ENCODE measurements at places on chromosomes 16 and 17.

GRCh38 chr17:6249732-6250131 lies 179.6 kb downstream of the WSCD1 start:
- no peak for DNase-seq

DNA sequence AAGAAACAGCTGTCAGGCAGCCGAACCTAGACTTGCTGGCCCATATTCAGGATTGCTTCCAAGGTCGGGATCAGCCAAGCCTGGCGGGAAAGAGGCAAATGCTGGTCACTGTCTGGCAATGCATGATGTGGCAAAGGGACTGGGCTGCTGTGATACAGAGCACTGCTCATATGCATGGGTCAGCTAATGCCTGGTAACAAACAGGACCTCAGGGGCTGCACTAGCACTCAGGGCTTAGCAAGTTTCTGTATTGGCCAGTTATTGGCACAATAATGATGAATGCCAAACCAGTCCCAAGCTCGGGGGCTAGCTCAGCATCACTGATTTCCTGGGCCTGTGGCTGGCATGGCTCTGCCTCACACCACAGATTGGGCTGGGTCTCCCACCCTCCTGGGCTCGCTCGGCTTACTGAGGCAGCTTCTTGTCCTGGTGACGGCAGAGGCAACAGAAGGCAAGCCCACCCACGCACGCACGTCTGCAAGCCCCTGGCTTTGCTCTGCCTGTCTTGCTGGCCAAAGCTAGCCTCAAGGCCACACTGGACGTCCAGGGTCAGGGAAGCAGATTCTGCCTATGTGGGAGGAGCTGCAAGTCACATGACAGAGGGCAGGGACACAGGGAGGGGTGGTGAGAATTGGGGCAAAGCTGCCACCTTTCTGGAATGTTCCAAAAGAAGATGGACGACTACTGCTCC lies 21.4 kb upstream of the RPTOR start:
- DNase-seq, result no peak

DNA sequence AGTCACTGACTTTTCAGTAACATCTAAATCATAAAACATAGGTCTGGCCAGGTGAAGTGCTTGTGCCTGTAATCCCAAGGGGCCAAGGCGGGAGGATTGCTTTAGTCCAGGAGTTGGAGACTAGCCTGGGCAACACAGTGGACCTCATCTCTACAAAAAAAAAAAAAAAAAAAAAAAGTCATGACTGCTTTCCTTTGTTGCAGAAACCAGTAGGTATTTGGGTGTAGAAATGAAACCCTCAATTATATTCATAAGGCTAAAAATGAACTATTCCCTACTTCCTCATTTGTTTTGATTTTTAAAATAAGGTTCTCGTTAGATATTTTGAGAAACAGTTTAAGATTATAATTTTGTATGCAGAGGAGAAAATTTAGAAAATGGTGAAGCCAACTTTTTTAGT lies 26.0 kb downstream of the PITPNC1 start:
- DNase-seq, result no peak

- no peak for DNase-seq
Measured at GRCh38 chr16:86914876-86915717, 336.7 kb downstream of the FOXL1 start.

- peak; percentile 37 for DNase-seq
Measured at GRCh38 chr17:31074772-31075555, 19.8 kb upstream of the NF1 start.

DNA sequence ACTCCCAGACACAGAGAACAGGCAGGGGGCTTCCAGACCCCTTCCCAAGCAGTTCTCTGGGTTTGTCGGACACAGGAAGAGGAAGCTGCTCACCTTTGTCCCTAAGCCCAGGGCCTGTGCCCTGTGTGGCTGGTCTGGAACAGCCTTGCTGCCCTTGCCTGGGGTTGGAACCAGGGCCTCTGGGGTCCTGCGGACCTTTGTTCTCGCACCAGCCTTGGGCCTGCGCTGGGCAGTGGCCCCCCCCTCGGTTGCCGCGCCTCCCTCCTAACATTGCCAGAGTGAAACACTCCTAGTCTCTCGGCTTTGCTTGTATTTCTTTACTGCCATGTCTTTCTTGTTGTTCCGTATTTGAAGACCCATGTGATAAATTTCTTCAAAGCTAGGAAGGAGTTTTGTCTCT lies 8.5 kb upstream of the IL17C start:
- no peak for DNase-seq

DNA sequence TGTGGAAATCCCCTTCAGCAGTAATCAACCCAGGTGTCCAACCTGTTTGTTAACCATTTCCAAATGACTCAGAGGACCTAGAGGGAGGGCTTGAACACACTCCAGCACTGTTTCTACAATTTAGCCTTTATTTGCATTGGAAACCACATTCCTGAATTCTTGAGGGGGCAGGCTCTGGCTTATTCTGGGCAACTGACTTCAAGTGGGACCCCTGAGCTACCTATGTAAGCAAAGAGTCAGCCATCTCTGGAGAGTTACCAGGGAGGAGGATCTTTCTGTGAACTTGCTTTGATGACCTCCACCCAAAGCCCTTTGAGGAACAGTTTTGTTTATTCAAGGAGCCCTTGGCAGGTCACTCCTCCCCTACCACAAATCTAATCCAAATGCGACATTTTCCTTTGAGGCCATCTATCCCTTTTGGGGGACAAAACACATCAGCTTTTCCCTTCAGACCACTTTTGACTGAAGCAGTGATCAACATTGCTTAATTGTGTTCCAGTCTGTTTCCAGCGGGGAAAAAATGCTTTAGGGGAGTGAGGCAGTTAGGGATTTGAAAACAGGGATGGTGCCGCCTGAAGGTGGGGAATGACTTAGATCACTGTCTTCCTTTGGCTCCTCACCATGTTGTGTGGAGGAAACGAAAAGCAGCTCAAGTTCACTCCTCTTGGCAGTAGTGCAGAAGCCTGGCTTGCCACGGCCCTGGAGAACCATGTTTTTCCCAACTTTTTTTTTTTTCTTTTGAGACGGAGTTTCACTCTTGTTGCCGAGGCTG lies 46.2 kb downstream of the TUBD1 start:
- peak; percentile 50 for DNase-seq

DNA sequence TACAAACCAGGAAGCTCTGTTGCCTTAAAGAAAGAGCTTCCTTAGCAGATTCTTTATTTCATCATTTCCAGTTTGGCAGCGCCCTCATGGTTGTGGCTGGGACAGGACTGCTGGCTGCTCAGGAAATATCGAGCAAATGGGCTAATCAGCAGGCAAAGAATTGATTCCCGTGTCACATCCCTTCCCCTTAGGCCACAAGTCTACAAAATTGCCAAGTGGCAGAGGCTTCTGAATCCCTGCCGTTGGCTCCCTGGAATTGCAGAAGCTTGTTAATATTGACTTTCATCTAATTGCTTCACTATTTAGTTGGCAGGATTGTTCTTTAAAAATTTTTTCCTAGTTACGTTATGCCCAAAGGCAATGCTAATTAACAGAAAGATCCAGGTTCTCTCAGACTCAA lies 456.3 kb upstream of the ERCC4 start:
- DNase-seq, result no peak

DNA sequence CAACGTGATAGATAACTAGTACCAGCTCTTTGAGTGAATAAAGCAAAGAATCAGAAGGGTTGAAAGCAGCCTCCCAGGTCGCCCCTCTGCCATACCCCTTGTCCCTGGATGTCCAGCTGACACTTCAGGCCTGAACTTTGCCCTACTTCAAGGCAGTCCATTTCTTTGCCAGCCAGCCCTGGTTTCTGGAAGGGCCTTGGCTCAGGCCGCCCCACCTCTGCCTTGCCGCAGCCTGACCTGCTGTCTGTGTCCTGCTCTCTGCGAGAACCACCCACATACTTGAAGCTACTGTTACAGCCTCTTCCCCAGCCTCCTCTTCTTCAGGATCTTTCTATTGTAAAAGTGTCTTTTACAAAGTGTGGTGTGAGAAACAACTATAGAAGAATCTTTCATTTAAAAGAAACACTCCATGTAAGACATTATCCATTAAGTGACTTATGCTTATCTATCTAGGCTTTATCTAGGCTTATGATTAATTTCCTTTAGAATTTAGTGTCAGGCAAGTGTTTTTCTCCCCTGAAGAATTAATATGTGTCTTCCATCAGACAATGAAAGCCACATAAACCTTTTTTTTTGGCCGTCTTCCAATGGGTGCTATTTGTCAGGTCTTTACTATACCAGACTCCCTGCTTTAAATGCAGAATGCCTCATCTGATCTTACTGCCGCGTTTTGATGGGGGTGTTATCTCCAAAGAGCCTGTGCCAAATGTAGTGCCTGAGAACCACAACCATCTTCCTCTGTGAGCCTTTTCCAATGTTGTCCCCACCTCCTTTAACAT lies 133.9 kb downstream of the SOCS1 start:
- DNase-seq, result no peak

DNA sequence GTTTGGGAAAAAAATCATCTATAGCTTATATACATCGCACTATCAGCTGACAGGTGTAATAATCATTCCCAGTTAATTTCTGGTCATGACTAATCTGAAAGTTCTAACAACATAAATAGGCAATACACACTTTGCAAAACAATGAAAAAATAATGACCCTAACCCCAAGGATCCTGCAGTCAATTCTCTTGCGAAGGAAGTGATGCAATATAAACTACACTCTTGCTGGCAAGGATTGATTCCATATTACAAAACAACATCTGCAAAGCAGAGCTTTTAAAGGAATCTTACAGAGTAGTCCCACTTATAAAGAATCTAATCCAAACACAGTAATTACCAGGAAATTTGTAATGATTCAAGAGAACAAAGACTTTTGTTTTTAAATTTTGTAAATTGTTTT lies 73.4 kb downstream of the MYO1D start:
- no peak for DNase-seq

- DNase-seq, result no peak
Measured at GRCh38 chr17:79960788-79961522, 74.7 kb downstream of the TBC1D16 start.

- DNase-seq, result no peak
Measured at GRCh38 chr17:45384789-45385262, 47.8 kb downstream of the ARHGAP27 start.

GRCh38 chr16:873243-873661 lies 72.7 kb upstream of the GNG13 start:
- no peak for DNase-seq

DNA sequence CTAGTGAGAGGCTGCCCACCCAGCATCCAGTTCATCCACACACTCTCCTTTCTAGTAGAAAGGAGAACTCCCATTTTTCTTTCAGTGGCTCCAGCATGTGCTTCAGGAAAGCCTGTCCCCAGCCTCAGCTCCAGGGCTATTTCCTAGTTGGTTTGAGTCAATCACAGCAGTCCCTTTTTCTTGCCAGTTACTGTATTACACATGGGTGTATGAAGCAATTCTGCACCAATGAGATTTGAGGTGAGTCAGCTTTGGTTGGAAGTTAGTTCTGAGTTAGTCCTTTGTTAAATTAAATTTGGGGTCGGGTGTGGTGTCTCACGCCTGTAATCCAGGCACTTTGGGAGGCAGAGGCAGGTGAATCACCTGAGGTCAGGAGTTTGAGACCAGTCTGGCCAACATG lies 24.8 kb downstream of the RAD51D start:
- DNase-seq, result peak; percentile 36

DNA sequence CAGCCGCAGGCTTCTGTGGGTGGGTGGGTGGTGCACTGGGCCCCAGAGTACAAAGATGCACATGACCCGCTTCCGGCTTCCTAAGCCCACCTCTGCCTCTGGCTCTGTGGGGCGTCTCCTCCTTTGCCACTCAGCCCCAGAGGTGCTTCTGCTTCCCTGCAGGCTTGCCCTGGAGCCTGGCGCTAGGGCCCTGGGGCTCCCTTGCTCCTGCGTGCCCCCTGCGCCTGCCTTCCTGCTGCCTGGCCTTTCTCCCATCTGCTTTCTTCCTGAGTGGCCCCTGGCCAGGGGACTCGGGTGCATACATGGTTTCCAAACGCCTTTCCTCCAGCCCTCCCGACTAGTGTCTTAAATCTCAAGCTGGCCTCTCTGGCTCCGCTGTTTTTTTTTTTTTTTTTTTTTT lies 3.4 kb downstream of the WWOX start:
- DNase-seq, result no peak

DNA sequence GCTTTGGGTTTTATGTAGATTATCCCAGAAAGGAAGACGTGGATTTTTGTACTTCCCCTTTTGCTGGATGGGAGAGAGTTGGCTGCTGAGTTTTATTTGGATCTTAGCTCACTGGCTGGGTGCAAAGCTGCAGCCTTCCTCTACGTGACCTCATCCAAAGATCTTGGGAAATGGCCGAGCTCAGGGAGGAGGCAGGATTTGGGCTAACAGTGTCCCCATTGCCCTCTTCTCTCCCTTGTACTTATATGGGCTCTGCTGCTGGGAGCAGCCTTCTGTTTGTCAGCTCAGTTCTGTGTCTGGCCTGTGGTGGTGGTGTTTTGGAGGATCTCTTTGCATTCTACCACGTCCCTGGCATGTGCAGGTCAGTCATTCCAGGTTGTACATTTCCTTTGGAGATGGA lies 2.0 kb downstream of the AOC3 start:
- no peak for DNase-seq

DNA sequence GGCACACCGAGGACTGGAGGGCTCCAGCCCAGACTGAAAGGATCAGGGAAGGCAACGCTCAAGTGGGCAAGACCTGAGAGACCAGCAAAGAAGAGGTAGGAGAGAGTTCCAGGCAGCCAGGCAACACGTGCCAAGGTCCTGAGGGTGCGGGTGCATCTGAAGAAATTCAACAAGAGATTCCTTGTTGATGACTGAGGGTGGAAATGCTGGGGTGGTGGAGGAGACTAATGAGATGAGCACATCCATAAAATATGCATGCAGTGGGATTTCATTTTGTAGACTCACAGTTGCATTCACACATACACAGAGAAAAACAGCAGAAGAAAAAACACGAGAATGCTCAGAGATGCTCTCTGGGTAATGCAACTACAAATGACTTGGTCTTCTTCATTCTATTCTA lies 154.8 kb upstream of the FOXF1 start:
- peak; percentile 67 for DNase-seq

GRCh38 chr16:78348068-78348467 lies 248.6 kb downstream of the WWOX start:
- no peak for DNase-seq

DNA sequence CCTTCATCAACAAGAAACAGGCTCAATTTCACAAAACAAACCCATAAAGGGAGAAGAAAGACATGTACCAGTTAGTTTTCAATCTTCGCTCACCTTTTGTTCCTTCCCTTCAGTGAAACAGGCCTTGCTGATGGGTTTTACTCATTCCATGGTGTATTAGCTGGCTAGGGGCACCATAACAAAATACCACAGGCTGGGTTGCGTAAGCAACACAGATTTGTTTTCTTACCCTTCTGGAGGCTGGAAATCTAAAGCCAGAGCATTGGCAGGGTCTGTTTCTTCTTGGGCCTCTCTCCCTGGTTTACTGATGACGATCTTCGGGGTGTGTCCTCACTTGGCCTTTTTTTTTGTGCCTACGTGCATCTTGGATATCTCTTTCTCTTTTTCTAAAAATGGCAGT lies 383.4 kb upstream of the RBFOX1 start:
- DNase-seq, result no peak

GRCh38 chr16:56856876-56857447 lies 8.0 kb upstream of the SLC12A3 start:
- no peak for DNase-seq

GRCh38 chr17:35117984-35118383 lies 1.7 kb downstream of the RAD51D start:
- no peak for DNase-seq

GRCh38 chr17:75619506-75620431 lies 13.5 kb upstream of the SMIM5 start:
- DNase-seq, result no peak
